ENCODE measurements at places on chromosomes 16 and 17.

DNA sequence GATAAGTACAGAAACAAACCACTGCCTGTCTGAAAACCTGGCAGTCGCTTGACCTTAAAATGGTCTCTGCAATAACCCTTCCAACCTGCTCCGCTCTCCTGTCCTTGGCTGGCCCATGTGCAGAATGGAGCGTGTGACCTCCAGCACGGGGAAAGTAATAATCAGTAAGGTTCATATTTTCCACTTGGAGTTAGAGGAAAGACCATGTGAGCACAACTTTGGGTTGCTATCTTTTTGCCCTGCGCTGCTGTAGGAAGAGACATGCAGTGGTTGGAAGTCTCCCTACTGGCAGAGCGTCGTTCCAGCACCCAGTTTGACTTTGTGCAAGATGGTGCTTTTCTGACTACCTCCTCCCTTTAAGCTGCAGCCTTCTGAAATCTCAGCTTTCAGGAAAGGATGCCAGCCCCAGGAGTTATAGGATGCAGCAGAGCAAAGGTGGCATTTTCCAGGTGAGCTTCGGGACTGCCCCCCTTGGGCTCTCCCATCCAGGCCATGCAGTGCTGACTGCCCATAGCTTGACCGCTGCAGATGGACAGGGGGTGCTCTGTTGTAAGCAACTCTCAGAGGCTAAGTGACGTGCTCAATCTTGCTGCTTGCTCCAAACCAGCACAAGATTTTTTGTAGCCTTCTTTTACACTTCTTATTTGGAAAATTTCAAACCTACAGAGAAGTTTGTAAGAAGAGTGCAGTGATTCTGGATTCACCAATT lies 110.7 kb upstream of the NOL11 start:
- no peak for DNase-seq

DNA sequence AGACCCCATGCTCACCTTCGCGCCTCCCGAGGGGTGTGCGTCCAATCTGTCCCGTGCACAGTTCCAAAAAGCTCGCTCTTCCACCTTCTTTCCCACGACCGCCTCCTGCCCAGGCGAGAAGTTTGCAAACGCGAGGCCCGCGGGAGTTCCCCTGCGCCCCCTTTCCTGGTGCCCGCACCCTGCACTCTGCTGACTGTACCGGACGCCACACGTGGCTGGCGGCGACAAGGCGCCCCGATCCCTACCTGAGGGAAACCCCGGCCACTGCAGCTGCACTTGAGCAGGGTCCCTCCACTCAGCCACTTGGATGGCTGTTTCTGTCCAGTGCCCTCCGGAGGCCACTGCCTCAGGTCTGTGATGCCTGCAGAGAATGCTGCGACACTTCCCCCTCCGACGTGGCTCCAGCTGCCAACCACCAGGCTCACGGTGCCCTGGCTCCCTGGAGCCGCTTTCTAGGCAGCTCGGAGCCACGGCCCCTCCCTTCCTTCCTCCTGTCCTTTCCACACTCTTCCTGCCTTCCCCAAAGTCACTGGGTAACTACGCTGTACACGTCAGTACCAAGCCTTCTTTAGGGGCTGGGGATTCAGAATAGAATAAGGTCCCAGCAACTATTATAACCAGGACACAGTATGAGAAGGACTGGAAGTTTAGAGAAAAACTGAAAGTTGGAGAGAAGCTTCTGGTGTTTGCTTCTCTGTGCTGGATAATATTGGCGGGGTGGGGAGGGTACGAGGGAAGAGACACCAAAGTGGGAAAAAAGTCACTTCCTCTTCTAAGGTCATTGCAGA lies at the start of gene MLKL:
TSS of gene MLKL (minus strand) at position 425 of the 788 bp plus-strand sequence. CDS start 5,105 bp downstream, outside the sequence.
- no peak for DNase-seq

- no peak for DNase-seq
Observed at GRCh38 chr16:47503936-47504335, 42.8 kb downstream of the PHKB start.

DNA sequence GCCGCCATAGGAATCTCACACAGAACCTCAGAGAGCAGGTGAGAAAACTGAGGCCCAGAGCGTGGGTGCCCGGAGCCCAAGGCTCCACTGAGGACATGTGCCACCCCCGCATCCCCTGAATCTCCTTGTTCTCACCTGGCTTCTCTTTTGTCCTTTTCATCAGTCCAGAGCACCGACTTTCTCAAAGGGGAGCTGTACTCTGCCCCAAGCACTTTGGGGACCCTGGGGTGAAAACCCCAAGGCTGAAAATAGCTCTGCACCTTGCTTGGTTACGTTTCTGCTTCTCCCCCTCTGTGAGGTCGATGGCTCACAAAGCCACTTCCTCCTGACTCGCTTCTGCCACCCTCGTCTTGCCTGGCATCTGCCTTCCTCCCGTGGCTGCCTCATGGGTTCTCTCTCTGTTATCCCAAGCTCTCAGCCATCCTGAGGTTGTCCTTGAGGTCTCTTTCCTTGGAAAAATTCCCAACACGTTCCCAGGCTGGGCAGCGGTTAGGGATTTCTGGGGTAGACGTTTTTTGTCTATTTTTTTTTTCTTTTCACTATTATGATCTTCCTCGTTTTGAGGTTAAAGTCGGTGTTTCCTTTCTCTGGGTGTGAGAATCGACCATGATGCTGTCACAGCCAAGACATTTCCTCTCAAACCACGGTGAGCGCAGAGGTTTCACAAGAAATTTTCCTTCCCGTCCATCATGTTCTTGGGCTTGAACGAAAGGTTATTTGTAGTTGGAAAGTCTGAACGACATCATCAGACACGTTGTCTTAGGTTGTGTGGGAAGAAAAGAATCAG lies 37.2 kb downstream of the IRF8 start:
- DNase-seq = no peak
